ENCODE measurements at places on chromosomes 6 and 20.

- no peak for DNase-seq
Measured at GRCh38 chr20:19658137-19658536, 99.9 kb upstream of the RIN2 start.

DNA sequence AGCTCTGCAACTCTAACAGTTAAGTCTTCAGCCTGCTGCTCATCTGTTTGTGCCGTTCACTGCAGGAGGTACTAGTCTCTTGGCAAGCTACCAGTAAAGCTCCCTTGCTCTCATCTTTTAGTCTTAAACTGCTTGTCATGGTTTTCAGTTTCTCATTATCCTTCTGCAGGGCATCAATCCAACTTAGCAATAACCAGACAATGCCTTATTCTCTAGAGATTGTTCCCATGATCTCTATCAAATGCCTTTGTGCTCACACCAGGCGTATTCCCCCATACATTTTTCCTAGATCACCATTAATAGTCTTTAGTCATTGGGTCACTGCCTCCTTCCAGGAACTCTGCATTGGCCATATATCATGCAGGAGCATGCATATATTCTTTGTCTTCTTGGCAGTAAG lies 171.3 kb downstream of the GRM1 start:
- no peak for DNase-seq

- no peak for DNase-seq
Measured at GRCh38 chr6:73823832-73824231, 127.8 kb downstream of the CD109 start.

DNA sequence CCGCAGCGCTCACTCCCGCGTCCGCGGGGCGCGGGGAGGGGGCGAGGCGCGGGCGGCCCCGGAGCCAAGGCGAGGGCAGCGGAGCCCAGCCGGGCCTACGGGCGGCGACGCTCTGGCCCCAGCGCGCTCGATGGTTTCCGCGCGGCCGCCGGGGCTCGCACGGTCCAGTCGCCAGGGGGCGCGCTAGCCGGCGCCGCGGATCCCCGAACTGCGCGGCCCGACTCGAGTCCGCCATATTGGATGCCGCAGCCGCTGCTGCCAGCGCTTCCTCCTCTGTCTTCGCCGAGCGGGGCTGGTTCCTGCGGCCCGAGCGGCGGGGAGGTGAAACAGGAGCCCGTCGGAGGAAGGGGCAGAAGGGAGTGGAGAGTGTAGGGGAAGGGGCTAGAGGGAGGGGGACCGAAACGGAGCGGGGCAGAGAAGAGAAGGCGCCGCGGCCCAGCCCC lies at the start of gene SCAF8:
Gene SCAF8 (plus strand): TSS at position 234 of the 443 bp plus-strand sequence. CDS start 485 bp downstream, outside the sequence.
- peak; percentile 76 for DNase-seq

Data from stimulated activated CD4-positive, alpha-beta T cell treated with anti-CD3 and anti-CD28 coated beads, Interleukin-1b, Interleukin-23, amount 100 ng/mL, for 24 hours (primary cell).